Glomerular endothelial cell (primary cell): ENCODE measurements at places on chromosomes 2 and 18.

DNA sequence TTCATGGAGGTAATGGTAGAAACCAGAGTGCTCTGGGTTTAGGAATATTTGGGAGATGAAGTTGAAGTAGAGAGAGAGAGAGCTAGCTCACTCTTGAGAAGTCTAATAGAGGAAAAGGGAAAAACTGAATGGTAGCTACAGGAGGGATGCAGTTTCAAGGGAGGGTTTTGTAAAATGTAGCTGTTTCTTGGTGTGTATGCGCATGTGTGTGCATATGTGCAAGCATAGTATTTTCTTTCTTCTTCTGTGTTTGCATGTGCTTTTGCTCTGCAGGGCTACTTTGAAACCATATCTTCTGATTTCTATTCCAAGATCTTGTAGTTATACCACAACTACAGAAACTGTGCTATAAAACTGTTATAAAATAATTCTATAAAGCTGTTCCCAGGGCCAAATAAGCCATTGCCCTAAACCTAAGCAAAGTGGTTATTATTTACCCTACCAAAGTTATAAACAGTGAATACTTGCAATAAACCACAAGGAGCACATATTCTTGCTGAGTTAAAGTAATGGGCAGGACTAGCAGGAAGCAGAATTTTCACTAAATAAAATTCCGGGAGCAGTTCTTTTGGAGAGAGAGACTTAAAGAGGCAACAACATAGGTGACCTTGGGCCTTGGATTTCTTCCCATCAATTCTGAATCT, 145.3 kb upstream of the ZNF521 start:
- no peak for DNase-seq

DNA sequence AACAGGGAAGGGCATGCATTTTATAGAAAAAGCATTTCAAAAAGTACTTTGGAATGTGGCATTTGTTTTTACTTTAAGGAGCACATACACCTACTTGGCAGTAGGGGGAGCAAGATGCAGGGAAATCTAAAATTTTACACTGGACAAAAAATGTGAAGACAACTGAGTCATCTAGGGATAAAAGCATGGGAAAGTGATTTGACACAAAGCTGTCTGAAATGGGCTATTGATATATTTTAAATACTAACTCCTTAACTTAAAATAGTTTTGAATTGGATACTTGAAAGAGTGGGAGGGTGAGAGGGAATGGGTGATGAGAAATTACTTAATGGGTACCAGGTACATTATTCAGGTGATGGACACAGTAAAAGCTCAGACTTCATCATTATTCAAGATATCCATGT, 15.8 kb downstream of the TMEM200C start:
- no peak for DNase-seq

- no peak for DNase-seq
Observed at GRCh38 chr18:65544701-65545100, 206.1 kb upstream of the CDH7 start.

DNA sequence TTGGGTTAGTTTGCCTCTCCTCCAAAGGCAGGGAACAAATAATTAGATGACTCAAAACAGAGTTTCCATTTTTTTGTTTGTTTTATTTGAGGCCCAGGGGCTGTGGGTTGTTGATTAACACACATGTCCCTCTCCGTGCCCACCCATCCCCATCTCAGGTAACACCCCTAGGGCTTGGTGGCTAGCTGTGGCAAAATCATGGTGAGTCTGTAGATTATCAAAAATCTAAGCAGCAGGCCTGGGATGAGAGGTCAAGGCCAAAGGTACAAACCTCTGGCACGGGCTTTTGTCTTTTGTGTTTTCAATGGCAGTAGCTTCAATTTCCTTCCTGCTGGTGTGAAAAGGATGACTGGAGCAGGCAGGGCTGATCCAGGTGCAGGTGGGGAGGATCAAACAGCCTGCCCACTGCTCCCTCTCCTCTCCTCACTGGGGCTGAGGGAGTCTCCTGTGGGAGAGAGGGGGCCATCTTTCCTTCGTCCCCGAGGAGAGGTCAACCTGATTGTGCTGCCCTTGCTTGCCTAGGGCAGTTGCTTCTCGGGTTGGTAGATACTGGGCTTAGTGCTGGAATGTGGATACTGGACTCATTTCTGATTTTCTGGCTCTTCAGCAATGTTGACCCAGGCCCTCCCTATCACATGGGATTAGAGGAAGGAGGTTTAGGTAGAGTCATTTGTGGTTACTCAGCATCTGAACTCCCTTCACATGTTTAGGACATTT, 31.9 kb upstream of the EML4 start:
- DNase-seq = no peak

- DNase-seq = no peak
Observed at GRCh38 chr2:199973703-199974102, 18.3 kb downstream of the MAIP1 start.
